RWPE2 (cell line): ENCODE measurements at places on chromosomes 2 and 18.

DNA sequence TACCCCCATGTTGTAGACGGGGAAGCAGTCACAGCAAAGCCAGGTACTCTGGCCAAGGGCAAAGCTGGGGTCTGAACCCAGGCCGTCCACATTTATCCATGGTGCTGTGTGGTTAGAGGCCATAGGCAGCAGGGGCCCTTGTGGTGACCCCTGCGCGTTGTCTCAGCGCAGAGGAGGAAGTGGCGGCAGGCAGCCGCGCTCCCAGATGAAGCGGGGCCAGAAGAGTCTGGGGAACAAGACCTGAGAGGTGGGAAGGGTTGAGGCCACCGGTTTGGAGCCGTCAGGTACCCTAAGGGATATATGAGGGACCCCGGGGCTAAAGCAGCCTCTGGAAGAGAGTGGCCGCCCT lies 770 bp downstream of the ZNF396 start:
- DNase-seq: no peak

DNA sequence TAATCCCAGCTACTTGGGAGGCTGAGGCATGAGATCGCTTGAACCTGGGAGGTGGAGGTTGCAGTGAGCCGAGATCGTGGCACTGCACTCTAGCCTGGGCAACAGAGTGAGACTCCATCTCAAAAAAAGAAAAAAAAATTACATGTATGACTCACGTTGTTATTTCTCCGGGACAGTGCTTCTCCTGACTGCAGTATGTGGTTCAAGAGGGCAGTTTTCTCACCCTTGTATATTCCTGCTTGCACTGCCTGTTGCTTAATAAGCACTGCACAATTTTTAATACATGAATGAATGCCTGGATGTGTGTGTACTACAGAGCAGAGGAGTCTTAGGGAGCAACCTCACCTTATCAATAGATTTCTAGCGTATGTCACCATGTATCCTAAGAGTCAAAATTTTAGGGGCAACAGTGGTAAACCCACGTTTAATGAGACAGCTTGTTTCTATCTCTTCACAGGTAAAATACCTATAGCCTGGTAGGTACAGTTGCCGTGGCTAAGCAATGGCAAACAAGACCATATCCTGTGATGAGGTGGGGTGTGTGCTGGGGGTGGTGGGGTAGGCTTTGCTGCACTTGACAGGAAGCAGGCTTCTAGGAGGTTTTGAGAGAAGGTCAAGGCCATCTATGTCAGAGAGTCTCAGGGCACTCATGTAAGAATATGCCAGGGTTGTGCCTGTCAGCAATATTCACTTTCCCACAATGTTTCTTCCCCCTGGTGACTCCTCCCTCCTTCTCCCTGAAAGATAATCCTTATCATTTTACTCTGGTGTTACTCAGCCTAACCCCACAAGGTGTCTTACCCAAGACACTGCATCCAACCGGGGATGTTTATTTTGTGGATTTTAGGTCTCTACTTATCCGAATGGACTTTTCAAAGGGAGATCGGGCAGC lies 36.9 kb upstream of the MEX3C start:
- no peak for DNase-seq

GRCh38 chr18:9008709-9009635 lies 93.5 kb upstream of the NDUFV2 start:
- DNase-seq: no peak

DNA sequence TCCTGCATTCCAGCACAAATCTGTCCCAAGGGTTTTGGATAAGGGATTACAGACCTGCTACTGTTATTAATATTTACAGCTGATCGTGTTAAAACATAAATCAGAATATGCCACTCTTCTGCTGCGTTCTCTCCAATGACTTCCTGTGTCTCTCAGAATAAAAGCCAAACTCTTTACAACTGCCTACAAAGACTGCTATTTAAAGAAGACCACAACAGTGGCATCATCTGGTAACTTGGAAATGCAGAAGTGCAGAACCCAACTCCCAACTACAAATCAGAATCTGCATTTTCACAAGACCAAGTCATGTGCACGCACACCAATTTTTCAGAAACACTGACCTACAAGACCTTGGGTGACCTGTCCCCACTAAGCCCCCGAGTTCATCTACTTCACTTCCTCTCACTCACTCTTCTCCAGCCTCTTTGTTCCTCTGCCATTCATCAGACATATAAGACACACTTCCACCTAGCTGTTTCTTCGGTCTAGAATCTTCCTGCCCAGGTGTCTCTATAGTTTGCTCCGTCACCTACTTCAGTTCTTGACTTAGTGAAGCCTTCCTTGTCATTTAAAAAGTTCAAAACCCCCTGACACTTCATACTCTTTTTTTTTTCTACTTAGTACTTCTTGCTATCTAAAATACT lies 36.0 kb downstream of the CHN1 start:
- DNase-seq: no peak

DNA sequence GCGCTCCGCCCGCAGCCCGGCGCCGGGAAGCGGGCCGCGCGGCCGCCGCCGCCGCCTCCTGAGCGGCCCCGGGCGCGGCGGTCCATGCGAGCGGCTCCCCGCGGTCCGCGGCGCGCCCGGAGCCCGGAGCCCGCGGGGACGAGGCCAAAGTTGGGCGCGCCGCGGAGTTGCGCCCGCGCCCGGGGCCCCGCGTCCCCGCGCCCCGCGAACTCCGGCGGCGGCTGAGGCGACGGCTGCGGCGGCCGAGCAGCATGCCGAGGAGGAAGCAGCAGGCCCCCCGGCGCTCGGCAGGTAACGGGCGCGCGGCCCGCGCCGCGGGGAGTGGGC lies 992 bp downstream of the TSHZ1 start:
- DNase-seq: no peak

DNA sequence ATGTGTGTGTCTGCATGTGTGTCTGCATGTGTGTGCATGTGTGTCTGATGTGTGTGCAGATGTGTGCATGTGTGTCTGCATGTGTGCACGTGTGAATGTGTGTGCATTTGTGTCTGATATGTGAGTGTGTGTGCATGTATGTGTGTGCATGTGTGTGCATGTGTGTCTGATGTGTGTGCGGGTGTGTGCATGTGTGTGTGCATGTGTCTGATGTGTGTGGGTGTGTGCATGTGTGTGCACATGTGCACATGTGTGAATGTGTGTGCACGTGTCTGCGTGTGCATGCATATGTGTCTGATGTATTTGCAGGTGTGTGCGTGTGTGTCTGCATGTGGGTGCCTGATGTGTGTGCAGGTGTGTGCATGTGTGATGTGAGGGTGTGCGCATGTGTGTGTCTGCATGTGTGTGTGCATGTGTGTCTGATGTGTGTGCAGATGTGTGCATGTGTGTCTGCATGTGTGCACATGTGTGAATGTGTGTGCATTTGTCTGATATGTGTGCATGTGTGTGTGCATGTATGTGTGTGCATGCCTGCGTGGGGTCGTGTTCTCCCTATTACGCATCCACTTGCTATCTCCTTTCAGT lies 470.1 kb upstream of the HS6ST1 start:
- DNase-seq: no peak

DNA sequence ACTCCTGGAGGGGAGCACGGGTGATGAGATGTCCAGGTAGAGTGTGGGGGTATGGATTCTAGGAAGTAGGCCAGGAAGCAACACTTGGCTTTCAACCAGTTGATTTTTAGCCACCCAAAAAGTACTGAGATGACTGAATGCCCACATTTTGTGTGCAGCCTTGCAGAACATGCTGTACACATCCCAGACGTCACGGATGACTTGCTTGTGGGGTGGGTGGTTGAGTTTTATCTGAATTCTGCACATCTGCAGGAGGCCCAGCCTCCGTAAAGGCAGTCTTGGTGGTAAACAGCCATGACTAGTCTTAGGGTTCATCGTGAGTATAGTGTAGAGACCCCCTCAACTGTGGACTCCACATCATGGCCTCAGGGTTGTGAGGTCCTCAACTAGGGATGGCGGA lies 53.3 kb upstream of the CCDC195 start:
- DNase-seq: no peak

DNA sequence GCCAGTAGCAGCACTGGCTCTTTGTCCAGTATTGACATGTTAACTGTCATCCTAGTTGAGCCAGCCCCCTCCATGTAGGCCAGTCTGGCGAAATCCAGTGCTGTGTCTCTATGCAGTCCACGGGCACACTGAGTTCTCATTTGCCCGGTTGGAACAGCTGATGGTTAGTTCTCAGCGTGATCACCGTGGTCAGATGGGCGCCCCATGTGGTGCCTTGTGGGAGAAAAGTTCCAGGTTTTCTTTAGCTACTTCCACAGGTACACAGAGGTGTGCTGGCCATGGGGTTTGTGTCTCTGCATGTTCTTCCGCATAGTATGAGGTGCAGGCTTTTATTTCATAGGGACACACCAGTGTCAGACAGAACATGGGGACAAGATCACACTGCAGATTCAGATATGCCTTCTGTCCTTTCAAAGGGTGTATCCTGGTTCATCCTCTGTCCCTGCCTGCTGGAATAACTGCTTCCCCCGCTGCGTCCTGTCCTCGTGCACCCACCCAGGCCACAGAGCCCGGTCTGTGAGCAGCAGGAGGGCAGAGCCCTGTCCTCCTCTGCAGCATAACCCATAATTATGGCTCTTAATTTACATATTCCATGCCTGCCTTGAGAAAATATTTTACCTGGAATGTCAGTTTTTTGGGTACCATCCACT lies 334.1 kb downstream of the GBX2 start:
- no peak for DNase-seq

DNA sequence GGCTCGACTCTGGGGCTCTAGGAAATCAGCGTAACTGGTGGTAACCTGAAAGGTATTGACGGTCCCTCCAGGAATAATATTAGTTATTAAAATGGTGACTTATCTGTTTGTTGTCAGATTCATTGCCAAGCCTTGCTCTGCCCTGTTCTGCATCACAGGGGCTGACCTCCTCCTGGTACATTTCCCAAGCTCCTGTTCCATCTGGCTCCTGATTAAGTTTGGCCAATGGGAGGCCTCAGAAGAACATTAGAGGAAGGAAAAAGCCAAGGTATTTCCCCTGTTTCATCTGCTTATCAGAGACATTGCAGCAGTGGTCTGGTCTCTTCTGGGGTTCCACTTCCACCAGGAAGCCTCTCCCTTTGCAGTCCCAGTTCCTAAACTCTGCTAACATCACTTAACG lies 527.0 kb downstream of the TNS1 start:
- no peak for DNase-seq

DNA sequence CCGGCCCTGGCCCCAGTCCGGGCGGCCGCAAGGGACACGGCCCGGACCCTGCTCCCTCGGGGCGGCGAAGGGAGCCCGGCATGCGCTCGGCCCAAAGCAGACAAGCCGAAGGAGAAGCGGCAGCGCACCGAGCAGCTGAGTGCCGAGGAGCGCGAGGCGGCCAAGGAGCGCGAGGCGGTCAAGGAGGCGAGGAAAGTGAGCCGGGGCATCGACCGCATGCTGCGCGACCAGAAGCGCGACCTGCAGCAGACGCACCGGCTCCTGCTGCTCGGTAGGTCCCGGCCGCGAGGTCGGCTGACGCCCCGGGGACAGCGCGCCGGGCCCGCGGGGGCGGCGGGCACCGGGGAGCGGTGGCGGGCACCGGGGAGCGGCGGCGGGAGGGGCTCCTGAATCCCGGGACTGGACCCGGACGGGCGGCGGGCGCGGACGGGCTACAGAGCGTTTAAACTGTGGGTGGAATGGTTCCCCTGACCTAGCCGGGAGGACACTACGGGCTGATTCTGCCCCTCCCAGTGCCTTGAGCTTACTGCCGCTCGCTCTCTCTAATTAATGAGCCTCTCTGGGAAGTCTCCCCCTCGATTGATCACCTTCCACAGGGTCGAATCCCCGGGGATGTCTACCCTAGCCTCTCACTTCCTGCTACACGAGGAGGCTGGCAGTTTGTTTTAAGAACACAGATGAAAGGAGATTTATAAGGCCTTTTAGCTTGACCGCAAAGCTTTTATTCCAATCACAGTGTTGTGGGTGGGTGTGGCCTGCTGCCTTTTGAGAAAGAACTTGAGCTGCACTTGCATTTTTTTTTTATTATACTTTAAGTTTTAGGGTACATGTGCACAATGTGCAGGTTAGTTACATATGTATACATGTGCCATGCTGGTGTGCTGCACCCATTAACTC lies 853 bp downstream of the GNAL start:
- DNase-seq: no peak

DNA sequence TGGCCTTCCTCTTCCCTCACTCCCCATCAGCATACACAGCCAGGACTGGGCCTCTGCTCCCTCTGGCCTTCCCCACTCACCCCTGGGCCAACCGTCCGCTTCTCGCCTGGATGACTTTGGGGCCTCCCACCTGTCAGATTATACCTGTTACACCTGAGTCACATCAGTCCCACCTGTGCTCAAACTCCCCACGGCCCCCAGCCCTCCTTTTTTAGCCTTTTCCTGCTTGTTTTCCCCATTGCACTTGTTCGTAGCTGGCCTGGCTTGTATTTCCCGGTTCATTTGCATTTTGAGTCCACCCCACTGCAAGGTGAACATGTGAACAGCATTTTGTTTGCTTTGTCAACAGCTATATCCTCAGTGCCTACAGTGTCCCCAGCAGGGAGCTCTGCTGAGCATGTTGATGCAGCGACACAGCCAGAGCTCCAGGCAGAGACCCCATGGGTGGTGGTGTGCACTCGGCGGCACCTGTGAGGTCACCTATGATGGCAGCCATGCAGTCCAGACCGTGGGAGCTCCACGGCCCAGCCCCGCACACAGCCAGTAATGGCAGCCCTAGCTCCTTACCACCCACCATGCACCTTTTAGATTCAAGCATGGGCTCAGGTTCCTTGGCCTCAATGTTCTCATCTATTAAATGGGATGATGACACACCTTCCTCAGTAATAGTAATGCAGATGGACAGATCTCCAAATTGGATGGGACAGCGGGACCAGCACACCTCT lies 276.4 kb upstream of the HS6ST1 start:
- no peak for DNase-seq

- DNase-seq: no peak
Measured at GRCh38 chr2:5983511-5984272, 291.5 kb downstream of the SOX11 start.

DNA sequence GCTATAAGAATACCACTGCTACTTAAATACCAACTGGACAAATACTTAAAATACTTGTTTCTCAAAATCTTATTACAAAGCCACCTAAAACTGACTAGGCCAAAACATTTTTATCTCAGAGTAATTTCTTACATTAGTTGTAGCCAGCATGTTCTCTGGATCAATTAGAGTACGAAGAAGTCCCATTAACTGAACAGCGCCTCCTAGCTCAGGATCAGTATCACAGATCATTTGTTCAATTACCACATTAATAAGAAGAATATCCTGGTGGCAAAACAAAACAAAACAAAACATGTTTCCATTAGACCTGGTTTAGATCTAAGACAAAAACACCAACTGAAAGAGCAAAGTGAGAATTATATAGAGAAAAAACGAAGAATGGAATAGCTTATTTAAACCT lies 36.0 kb downstream of the PPP4R3B start:
- DNase-seq: no peak
